ENCODE measurements at places on chromosomes 11 and 22.

DNA sequence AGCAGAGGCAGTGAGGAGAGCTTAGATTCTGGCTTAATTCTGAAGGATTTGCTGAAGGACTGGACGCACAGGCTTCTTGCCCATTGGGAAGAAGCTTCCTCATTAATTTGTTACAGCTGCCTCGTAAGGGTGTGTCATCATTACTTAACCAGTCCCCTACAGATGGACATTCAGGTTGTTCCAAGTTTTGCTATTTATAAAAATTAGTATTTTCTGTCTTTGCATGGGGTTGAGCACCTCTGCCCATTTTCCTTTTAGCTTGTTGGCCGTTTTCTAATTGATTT lies 38.1 kb downstream of the CAPN1 start:
- no peak for DNase-seq

DNA sequence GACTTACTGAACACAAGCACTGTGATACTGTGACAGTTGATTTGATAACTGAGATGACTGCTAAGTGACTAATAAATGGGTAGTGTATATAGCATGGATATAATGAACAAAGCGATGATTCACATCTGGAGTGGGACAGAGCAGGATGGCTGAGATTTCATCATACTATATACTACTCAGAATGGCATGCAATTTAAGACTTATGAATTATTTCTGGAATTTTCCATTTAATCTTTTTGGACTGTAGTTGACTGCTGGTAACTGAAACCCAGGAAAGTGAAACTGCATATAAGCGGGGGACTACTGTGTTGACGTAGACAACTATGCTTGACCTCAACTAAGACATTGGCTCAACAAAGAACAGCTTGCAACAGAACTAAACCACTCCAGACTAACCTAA lies 20.0 kb upstream of the NUCB2 start:
- no peak for DNase-seq

GRCh38 chr11:85752890-85753581 lies 57.9 kb downstream of the SYTL2 start:
- DNase-seq: peak; percentile 94

- DNase-seq: no peak
These were observed 56.1 kb upstream of the SLC35C1 start for GRCh38 chr11:45748801-45749200.

GRCh38 chr11:68959465-68960293 lies 21.1 kb downstream of the MRGPRD start:
- peak; percentile 12 for DNase-seq

- DNase-seq: no peak
These were observed 4.1 kb downstream of the FADS2 start for GRCh38 chr11:61832207-61832606.
